Stimulated activated CD8-positive, alpha-beta memory T cell treated with anti-CD3 and anti-CD28 coated beads, Interleukin-7, amount 100 ng/mL, for 1 hour (primary cell): ENCODE measurements at places on chromosomes 11 and 22.

GRCh38 chr11:47270331-47271271 is 668 bp downstream of the MADD start:
- DNase-seq, result no peak

DNA sequence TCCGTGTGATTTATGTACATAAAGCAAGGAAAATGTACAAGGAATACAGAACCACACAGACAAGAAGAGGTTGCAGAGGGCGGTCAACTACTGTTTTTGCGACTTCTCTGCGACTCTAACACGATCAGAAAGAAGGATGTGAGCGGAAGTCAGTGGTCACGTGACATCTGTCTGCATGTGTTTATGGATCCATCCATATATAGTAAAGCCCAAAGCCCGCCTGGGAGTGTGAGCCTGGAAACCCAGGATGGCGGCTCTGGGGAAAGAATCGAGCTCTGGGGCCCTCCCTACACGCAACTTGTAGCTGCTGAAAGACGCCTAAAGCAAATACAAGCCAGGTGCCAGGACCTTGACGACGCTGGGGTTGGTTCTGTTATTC is 8.8 kb downstream of the OSBPL5 start:
- no peak for DNase-seq

DNA sequence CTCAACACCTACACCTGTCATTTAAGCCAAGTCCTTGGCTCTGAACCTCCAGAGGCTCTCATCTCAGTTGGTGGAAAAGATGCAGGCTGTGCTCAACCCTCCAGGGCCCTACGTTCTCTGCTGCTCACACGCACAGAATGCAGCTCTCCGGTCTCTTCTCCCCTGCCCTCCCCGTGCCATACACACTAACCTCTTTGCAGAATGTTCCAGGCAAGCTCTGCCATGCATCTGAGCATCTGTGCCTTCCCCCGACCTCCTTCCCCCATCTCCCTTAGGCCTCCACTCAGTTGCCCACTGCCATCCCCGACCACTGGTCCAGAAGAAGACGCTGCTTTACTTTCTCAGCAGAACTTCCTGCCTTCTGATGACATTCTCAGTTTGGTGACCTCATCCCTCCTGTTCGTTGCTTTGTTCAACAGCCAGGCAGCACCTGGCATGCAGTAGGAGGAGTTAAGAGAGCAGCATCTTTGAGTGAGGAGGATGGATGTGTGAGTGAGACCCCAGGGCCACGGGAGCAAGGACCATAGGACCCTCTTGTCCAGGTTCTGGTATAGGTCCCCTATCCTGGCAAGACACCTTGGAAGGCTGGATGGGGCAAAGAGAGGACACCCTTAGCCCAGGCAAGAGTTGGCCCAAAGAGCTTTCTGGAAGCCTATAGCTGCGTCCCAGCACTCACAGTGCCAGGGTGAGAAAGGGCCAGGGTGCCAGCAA is 598.0 kb downstream of the BRD1 start:
- no peak for DNase-seq

DNA sequence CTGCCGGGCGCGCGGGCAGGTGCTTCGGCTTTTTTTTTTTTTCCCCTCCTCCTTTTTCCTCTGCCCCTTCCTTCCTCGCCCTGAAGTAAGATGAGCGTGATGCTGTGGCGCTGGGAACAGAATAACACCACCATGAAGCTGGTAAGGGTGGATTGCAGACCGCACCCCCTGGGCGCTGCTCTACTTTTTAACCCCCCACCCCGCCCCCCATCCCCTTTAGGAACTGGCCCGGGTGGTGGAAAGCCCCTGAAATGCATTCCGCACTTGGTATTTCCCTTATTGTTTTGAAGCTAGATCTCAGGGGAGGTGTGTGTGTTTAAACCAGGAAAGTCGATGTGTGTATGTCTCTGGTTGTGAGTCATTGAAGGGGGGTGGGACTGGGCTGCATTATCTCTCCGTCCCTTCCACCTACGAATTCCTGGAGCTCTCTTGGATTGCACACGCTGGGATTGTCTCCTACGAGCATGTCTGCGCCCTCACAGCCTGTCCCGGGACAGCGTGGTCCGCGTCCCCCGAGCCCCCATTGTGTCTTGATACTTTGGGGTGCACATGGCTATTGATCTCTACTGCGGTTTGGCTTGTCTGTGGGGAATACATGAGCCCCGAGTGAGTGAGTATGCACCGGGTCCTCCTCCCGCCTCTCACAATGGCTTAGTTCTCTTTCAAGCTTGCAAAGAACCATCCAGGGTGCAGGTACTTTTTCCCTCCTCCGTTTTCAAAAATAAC is 64.9 kb downstream of the NAV2 start:
- DNase-seq, result no peak

DNA sequence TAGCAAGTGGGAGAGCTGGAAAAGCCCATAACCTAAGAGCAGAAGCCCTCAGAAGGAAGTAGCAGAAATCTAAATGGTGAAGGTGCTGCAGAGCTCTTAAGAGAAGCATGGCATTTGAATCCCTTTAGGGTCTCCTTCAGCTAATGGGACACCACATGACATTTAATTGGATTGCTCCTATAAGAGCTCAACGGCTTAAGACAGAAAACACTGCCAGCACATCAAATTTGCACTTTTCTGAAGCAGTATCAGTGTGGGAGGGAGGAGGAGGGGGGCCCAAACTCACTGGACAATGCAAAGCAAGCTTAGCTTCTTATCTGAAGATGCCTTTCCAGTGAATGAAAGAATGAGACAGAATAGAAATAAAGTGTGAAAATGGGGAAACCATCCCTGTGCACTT is 287.9 kb upstream of the MTNR1B start:
- no peak for DNase-seq

GRCh38 chr22:38724926-38725571 is 19.3 kb downstream of the GTPBP1 start:
- DNase-seq, result no peak

- no peak for DNase-seq
Measured at GRCh38 chr11:86623041-86623621, 49.3 kb downstream of the ME3 start.

GRCh38 chr22:20637750-20638506 is 130.5 kb downstream of the MED15 start:
- no peak for DNase-seq

DNA sequence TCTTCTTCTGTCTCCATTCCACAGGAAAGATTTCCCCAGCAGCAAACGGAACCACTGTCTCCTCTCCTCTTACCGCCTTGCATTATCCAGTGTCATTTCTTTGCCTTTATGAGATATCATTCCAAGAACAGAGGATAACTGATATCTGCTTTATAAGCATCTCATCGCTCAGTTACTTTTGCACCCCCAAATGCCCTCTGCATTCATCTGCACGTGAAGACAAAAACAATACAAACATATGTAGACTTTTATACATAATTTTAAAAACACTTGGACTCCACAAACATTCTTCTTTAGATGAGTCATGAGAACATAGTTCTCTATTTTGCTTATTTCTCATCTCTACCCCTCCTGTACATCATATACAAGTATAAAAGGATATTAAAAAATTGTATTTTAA is 512 bp upstream of the OR51T1 start:
- no peak for DNase-seq

GRCh38 chr11:3962406-3962840 is 107.0 kb downstream of the STIM1 start:
- DNase-seq, result no peak

GRCh38 chr11:3231851-3232744 is at the start of gene MRGPRE:
MRGPRE (minus strand) TSS chr11:3232417; CDS start chr11:3228799, 3,618 bp downstream.
- no peak for DNase-seq

DNA sequence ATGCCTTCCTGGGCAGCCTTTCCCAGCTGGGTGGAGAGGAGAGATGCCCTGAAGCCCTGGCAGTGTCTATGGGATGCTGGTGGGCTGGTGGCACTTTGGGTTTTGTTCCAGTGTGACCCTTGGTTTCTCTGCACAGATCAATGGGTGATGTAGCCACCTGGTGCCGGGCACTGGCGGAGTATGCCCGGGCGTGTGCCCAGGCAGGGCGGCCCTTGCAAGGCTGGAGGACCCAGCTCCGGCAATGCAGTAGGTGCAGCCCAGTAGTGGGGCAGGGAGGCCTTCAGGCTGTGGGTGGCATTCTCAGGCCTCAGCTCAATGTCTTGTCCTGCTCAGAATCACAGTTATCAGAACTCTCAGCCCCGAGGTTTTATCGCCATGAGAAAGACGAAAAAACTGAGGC is 11.9 kb downstream of the OTOG start:
- no peak for DNase-seq

- peak; percentile 25 for DNase-seq
Measured at GRCh38 chr22:16917144-16918003, 90.6 kb downstream of the GAB4 start.

DNA sequence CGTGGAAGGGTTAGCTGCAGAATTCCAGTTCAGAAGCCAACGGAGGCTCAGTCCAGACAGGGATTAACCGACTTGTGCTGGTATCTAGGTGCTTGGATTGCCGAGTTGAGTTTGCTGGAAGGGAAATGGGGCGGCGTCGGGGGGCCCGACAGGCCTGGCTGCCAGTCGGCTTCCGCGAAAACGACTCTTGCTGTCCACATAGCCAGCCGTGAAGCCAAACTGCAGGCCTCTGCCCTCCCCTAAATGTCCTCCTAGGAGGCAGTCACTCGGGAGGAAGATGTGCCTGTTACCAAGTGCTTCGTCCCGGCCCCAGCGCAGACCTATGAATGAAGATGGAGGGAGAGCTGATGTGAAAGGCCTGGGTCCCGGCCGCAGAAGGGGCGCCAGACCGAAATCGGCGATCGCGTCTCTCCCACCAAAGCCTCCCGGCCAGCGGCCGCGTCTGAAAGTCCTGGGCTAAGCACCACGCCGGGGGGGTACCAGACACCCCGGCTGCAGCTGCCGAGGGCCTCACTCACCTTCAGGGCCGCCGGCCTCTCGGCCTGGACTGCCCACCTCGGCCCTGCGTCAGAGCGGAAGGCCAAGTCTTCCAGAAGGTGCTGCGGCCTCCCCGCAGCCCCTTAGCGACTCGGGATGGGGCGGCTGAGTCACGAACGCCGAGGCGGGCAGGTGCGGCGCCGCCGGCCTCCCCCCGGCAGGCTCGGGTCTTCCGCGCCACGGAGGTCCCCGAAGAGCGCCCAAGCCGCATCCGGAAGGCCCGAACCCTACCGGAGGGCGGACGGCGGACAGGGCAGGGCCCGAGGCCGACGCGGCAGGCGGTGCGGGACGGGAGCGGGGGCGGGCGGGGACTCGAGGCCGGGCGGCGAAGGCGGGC is 7.5 kb downstream of the DPAGT1 start:
- no peak for DNase-seq
